ENCODE measurements at places on chromosomes 13 and 19.

DNA sequence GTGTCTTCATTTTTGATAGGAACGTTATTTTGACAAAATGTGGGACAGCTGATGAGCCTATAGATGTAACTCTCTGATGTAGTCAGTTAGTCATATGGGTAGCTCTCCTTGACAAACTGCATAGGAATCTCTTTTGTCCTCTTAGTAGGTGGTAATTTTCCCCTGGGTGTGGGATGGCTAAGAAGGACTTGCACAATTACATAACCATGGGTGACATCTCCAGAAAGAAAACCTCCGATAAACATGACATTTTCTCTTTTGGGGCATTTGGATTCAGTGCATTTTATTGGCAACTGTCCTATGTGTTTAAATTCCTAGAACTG lies 41.8 kb downstream of the IGFL3 start:
- DNase-seq = no peak

DNA sequence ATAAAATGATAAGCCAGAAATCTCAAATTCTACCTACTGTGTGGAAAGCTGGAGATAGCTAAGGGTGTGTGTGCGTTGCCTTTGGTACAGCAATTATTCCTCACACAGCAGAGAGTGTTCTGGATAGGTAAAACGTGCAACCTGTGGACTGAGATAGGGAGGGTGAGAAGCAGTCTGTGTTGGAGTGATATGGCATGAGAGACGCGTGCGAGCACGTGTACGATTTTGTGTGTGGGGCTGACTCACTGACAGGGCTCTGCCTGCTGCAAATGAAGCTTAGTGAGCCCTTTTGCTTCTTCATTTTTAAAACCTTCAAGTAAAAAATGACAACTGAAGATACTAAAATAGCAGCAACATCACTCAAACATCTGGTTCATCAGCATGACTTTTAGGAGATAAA lies 35.7 kb upstream of the SLC10A2 start:
- DNase-seq = no peak

- no peak for DNase-seq
These were observed 61.6 kb downstream of the UNC13A start for GRCh38 chr19:17626456-17627015.

GRCh38 chr19:5905114-5905778 lies 574 bp downstream of the VMAC start:
- no peak for DNase-seq

GRCh38 chr13:44402899-44403445 lies 29.3 kb downstream of the SERP2 start:
- no peak for DNase-seq

DNA sequence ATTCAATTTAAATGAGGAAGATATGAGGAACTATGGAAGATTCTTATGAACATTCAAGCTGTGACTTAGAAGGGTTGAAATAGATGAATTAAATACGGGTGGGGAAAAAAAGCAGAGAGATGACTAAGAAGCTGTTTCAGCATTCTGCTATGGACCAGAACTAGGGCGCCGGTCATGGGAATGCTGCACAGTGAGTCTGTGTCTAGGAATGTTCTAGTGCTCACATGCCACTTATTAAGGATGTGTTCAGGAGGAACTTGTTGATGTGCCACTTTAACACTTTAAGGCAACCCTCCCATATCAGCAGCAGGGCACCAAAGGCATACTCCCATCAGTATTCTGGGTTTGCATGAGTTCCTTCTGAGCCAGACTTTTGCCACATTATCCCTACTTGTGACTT lies 152.1 kb downstream of the POSTN start:
- no peak for DNase-seq

- DNase-seq = no peak
These were observed 54.0 kb upstream of the IRS2 start for GRCh38 chr13:109840201-109840892.

- no peak for DNase-seq
These were observed 81.4 kb downstream of the RNASEH2B start for GRCh38 chr13:50990818-50991506.

DNA sequence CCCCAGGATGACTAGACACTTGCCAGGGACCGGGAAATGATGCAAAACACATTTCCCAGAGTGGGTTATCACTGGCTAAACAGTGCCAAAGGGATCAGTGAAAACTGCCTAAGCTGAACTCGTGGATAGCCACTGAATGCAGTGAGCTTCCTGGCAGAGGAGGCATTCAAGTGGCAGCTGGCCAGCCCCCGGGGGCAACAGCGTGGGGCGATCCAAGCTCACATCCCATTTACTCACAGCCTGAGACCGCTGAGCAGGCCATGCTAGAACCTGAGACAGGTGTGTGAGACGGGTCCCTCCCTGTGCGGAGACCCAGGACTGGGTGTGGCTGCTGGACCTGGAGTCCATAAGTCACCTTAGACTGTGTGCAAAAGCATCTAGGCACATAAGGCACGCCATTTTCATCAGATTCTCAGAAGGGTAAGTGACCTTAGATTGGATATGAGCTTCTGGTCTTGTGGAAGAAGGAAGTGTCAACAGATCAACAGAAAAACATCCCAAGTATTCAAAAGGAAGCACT lies 51.9 kb upstream of the SLC15A1 start:
- DNase-seq = no peak

DNA sequence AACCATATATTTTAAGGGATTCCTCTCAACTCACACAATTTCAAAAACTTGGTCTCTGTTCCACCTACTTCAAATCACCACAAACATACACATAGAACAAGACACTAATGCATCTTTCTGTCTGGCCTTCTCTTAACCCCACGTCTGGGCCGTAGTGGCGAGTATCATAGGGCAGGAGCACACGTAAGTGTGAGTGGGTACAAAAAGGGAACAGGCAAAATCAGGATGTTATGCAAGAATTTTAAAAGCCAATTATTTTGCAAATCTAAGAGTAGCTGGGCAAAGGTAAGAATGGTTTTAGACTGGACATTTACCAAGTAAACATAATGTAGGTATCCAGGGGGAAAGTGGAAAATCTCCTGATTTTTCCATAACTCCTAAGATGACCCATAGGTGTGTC lies 35.1 kb downstream of the MTMR6 start:
- no peak for DNase-seq

Measured in CD4-positive, alpha-beta T cell treated with Interleukin-12 subunit alpha and Interleukin-12 subunit beta, for 1 hour (primary cell).